Activated CD8-positive, alpha-beta memory T cell treated with anti-CD3 and anti-CD28 coated beads, Interleukin-2, amount 10 ng/mL, durations not matched to agents 7 days and 5 days (primary cell): ENCODE measurements at places on chromosomes 1 and 21.
A peak's percentile ranks its signal among the peaks of the same experiment; 100 is the strongest.

- H3K36me3 ChIP-seq, result no peaks in the 10 kb centered on the region
- H3K4me1 ChIP-seq, result no peaks in the 10 kb centered on the region
- H3K27ac ChIP-seq, result no peak overlapping the region
- no peak for DNase-seq
- H3K4me3 ChIP-seq, result no peak overlapping the region
- H3K27me3 ChIP-seq, result peaks cover 15% of the 10 kb centered on the region
These were observed 114.1 kb upstream of the ETS2 start for GRCh38 chr21:38691631-38692030.

GRCh38 chr1:46592823-46593222 lies 11.2 kb downstream of the MKNK1 start:
- DNase-seq, result no peak
- no peak overlapping the region for H3K27ac ChIP-seq
- peaks cover 75% of the 10 kb centered on the region for H3K36me3 ChIP-seq
- H3K4me3 ChIP-seq, result no peak overlapping the region
- H3K4me1 ChIP-seq, result peaks cover 50% of the 10 kb centered on the region

DNA sequence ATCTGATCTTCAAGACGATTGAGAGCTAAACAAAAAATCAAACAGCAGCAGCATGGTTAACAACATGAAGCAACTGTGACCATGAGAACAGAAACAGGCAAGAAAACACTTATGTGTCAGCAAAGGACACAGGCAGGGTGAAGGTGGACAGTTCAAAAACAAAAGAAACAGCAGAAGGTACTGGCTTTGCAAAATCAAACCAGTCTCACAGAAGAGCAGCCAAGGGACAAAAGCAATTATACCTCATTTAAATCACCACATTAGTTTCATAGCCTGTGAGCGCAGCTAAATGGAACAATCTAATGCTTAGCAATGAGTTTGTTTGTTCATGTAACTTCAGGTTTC lies 59.1 kb downstream of the CAPN2 start:
- no peaks in the 10 kb centered on the region for H3K27me3 ChIP-seq
- peak overlapping the region; percentile 61 for H3K27ac ChIP-seq
- DNase-seq, result no peak
- H3K4me1 ChIP-seq, result peaks cover 51% of the 10 kb centered on the region
- peaks cover 66% of the 10 kb centered on the region for H3K36me3 ChIP-seq

DNA sequence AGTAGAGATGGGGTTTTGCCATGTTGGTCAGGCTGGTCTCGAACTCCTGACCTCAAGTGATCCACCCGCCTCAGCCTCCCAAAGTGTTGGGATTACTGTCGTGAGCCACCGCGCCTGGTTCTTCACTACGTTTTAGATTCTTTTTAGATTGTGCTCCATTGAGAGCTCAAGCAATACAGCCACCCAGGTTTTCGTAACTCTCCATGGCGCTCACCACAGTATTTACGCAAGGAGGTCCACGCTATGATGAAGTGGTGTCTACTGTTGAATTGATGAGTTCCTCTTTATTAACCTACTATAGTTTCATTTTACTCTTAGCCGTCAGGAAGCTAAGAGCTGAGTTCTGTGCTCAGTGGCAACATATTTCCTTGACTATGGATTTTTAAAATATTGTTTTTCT lies 1.8 kb upstream of the KIF1B start:
- H3K36me3 ChIP-seq, result no peaks in the 10 kb centered on the region
- H3K4me1 ChIP-seq, result peaks cover 28% of the 10 kb centered on the region
- H3K4me3 ChIP-seq, result no peak overlapping the region
- peaks cover 8% of the 10 kb centered on the region for H3K27me3 ChIP-seq
- no peak overlapping the region for H3K27ac ChIP-seq
